ENCODE measurements at places on chromosomes 5 and 9.

DNA sequence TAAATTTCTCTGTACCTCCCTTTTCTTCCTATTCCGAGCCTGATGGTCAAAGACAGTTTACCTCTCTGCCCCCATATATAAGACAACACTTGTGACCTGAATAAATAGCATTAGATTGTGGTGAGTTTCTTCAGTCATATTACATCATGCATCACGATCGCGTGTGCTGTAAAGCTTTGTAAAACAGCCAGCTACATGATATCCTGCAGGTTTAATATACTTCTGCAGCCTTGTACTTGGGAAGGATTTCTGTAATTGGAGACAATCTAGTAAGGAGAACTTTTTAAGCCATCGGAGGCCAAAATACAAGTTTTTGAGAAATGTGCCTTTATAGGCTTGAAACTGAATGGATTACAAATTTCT is 711.8 kb upstream of the WWC1 start:
- no peak for DNase-seq

- DNase-seq, result no peak
Measured at GRCh38 chr9:80922544-80922943, 766.8 kb downstream of the TLE1 start.

DNA sequence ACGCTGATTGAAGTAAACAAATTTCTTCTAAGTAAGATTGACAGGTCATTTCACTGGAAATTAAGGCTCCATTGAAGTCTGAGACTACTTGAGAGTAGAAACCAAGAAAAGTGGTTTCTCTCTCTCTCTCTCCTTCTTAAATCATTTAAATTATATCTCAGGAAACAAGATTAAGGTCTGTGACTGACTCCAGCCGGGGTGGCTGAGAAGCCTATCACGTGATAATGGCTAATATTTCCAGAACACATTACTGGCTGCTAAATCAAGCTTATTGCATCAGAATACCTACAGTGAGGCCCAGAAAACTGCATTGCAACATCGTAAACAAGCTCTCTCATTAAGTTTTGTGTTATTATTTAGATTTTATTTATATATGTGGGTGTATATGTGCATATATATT is 88.4 kb downstream of the PTCD2 start:
- DNase-seq, result peak; percentile 47

DNA sequence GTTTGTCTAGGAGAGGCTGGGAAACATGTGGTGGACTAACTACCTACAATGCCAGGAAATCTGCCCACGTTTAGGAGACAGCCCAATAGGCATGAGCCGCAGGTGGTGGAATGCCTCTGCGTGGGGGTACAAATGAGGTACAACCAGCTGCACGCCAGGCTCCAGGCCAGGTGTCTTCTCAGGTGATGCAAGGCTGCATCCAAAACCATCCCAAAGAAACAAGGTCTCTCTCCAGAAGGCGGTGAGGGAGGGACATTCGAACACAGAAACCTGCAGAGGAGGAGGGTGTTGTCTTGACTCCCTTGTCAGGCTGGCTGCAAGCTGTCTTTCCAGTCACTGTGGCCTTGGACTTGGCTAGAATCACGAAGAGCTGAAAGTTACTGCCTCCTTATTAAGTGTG is 11.6 kb downstream of the ANKH start:
- no peak for DNase-seq

GRCh38 chr5:749101-749670 is 35.3 kb downstream of the ZDHHC11B start:
- no peak for DNase-seq

GRCh38 chr5:109350537-109351270 is 59.1 kb downstream of the PJA2 start:
- DNase-seq, result peak; percentile 11

DNA sequence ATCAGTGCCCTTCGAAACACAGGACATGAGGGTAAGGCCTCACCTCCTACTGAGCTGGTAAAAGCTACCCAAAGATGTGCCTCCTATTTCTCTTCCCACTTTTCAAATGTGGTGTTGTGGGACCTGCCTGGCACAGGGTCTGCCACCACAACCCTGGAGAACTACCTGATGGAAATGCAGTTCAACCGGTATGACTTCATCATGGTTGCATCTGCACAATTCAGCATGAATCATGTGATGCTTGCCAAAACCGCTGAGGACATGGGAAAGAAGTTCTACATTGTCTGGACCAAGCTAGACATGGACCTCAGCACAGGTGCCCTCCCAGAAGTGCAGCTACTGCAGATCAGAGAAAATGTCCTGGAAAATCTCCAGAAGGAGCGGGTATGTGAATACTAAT is 1.9 kb downstream of the IRGM start:
- DNase-seq, result no peak

- DNase-seq, result no peak
Measured at GRCh38 chr5:52204310-52204709, 583.4 kb upstream of the ITGA1 start.

GRCh38 chr5:175257128-175257846 is 186.7 kb downstream of the DRD1 start:
- DNase-seq, result no peak

DNA sequence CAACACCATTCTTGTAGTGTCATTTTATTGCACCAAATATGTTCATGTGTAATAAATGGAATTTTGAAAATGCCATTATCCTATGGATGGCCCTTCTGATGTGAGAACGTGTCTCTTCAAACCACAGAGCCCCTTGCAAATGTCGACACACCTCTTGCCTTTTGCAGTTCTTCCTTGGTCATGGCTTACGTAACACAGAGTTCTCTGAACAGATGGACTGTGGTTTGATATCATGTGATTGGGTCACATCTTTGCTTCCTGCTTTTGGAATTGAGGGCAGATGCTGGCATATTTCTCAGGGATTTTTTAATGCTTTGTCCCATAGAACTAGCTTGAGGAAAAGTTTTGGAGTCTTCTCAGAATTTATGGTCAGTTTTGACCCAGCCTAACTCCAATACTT is 4.6 kb downstream of the TGFBR1 start:
- peak; percentile 96 for DNase-seq

DNA sequence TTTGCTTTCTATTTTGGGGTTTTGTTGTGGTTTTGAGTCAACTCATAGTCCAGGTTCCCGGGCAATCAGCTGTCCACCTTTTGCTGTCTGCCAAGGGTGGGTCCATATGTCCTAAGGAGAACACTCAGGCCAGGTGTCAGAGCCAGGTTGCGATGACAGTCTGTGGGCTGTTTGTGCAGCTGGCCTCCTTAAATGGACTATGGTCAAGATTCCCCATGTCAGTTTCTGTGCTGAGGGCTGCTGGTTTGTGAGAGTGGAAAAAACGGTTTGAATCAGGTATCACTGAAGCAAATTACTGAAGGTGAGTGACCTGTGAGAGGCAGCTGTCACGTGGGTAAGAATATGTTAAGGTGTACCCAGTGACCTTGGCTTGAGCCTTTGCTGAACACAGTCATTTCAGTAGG is 33.0 kb downstream of the SNX30 start:
- no peak for DNase-seq

GRCh38 chr5:74109344-74109743 is 483.3 kb downstream of the ARHGEF28 start:
- DNase-seq, result no peak

DNA sequence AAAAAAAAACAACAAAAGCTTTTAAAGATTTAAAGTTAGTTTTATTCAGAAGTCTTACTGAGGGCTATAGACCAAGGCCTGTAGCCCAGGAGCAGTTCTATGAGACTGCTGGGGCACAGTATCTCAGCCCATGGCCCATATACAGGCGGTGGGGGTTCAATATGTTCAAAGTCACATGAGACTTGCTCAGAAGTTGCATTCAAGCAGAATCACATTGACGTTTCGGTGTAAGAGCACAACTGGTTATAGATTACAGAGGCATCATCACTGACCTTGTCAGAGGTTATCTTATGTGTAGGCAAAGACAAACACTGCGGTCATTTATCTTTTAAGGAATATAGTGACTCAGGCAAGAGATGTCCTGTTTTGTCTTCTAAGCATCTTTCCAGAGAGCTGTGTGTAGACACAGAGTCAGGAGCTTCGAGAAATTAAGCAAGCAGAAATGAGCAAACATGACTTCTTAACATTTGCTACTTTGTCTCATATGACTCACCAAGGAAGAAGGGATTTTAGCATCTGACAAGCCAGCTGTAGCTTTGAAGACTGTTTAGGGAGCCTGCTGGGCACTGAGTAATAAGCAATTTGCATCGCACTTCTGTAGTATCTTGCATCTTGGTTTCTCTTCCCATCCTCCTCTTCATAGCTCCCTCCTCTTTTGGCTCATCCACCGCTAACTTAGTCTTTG is 12.9 kb upstream of the F2RL1 start:
- DNase-seq, result peak; percentile 92

DNA sequence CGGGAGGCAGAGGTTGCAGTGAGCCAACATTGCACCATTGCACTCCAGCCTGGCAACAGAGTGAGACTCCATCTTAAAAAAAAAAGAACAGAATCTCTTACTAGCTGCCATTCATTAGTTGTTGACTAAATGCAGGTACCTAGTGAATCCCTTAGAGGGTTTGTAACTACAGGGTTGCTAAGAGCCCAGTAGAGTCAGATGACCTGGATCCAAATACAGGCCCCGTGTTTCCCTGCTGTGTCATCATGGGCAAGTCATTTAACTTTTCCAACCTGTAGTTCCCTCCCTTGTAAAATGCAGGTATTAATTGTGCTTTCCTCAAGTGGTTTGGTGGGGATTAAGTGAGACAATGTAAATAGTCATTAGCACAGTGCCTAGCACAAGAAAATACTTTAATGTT is 32.8 kb downstream of the PLAC8L1 start:
- no peak for DNase-seq

- no peak for DNase-seq
Measured at GRCh38 chr5:35095366-35095765, 47.6 kb upstream of the AGXT2 start.

- DNase-seq, result peak; percentile 57
Measured at GRCh38 chr5:95895771-95896170, 65.9 kb downstream of the ELL2 start.

- peak; percentile 61 for DNase-seq
Measured at GRCh38 chr5:115686051-115686737, 60.4 kb upstream of the TMED7 start.

DNA sequence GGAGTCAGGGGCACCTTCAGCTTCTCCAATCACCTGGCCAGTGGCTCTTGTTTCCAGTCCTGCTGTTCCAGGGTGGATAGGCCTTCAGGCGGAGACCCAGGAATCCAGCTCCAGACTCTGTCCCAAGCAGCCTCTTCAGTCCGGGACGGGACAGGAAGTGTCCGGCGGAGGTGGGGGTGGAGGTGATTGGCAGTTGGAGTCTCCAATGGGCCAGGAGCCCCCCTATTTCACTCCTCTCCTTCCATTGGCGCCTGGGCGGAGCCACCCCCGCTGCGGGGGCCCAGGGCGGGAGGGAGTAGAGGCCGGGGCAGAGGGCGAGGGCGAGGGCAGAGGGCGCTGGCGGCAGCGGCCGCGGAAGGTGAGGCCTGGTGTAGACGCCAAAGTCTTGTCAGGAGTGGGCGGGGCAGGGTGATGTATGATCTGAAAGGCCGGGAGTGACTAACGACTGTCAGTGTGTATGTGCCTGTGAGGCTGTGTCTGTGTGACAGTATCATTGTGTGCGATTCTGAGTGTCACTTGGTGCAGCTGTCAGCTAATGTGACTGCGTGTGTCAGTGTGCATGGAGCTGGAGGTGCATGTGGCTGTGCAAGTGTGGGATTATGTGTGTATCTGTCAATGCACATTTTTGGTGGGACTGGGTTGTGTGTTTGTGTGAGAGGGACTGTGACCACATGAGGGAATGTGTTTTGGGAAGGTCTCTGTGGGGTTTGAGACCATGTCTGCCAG is at the start of gene IL11RA:
Gene IL11RA, plus strand, starts transcription at position 310 of the 726 bp plus-strand sequence. CDS start 3,033 bp downstream, outside the sequence.
- peak; percentile 94 for DNase-seq

GRCh38 chr9:35673132-35674024 is at the start of gene CA9:
CA9 (plus strand) TSS chr9:35673928; CDS start chr9:35673960, 32 bp downstream.
- DNase-seq, result no peak

GRCh38 chr5:144368556-144368955 is 197.9 kb downstream of the KCTD16 start:
- peak; percentile 5 for DNase-seq

DNA sequence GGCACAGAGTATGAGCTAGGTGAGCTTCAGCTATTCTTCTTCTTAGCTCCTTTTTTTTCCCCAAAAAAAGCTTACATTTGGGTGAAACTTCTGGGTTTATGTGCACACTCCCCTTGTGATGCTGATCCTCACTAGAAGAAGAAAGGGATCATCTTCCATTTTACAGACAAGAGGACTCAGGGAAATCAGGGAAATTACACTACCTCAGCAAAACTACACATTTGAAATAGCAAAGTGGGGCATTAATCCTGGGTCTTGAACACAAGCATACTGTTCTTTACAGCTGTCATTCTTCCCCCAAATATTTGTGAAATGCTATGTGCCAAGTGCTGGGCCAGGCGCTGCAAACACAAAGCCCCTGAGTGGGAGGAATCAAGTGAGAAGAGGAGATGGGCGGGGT is 68.6 kb upstream of the NFIL3 start:
- no peak for DNase-seq

- DNase-seq, result no peak
Measured at GRCh38 chr9:80049096-80049782, 477.5 kb downstream of the TLE4 start.

DNA sequence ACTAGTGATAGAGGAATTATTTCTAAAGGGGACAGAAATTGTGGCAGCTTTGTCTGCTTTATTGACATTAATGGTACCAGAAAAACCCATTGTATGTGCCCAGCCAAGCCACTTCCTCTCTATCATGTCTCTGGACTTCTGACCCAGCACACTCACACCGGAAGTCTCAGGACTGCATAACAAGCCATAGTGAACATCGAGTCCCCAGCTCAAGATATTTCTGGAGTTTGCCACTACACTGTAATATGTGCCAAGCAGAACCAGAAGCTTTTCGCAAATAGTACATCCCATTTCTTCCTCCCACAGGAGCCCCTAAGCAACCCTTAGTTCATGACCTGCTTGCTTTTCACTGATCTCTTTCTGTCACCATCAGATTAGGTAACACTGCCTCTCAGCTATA is 187.4 kb upstream of the GHR start:
- DNase-seq, result no peak

GRCh38 chr5:66757834-66758371 is 161.7 kb downstream of the MAST4 start:
- no peak for DNase-seq

GRCh38 chr9:108382310-108382709 is 473.5 kb downstream of the ACTL7B start:
- DNase-seq, result no peak

GRCh38 chr9:110842986-110843385 is 174.4 kb downstream of the MUSK start:
- DNase-seq, result peak; percentile 52

- peak; percentile 31 for DNase-seq
Measured at GRCh38 chr5:63127054-63127453, 548.4 kb downstream of the LRRC70 start.

DNA sequence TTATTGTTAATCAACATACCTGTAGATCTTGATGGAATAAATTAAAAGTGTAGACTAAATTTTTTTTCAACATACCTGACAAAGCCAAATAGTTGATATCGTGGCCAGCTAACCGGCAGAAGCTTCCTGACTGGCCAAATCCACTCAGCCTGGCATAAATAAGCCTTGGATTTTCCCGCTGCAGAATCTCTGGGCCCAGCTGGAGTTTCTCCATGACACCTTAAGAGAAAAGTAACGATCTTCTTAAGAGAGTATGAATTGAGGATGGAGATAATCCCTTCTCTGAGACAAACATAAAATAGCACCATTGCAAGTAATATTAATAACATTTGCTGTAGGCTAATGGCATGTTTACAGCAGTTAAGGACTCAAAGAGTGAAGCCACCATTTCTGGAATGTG is 2.2 kb downstream of the AMACR start:
- DNase-seq, result no peak

All from AG10803 (cell line).